Uterine smooth muscle cell (primary cell): ENCODE measurements at places on chromosomes 2 and 18. TPM values are rescaled to one million over a fixed set of nuclear protein-coding genes. Genes with fewer than 3 reads are reported as not detected.

Gene MPPE1
- 20.4 and 27.1 TPM in 2 replicates for total RNA-seq

Gene NGEF
- 1.2 and 13.7 TPM in 2 replicates for total RNA-seq

Gene LGALSL
- 2.3 and 3.1 TPM in 2 replicates for total RNA-seq

Gene SPDYA
- 1.6 and 1.9 TPM in 2 replicates for total RNA-seq

Gene HTR2B
- 19.3 and 57.7 TPM in 2 replicates for total RNA-seq

Gene GDF7
- total RNA-seq = 4.0 and 4.1 TPM in 2 replicates
